Stimulated activated CD4-positive, alpha-beta T cell treated with anti-CD3 and anti-CD28 coated beads, Interleukin-15, amount 100 ng/mL, for 1 hour (primary cell): ENCODE measurements at places on chromosomes 1 and 21.

DNA sequence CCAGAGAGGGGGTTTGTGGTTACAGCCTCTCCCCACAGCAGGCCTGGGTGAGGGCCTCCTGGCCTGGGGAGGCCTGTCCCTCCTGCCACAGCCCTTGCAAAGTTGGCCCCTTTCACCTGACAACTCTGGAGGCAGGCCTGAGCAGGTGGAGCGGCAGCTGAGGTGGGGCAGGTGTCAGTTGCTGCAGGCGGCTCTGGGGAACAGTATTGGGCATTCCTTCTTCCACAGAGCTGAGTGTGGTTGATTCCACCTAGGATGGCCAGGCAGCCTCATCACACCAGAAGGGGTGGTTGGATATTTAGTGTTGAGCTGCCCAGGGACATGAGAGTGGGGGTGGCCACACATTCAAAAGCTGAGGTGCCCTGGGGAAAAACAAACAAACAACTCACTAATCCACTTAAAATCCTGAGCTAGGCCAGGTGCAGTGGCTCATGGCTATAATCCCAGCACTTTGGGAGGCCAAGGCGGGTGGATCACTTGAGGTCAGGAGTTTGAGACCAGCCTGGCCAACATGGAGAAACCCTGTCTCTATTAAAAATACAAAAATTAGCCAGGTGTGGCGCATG lies 31.1 kb downstream of the PIGP start:
- no peak for DNase-seq

DNA sequence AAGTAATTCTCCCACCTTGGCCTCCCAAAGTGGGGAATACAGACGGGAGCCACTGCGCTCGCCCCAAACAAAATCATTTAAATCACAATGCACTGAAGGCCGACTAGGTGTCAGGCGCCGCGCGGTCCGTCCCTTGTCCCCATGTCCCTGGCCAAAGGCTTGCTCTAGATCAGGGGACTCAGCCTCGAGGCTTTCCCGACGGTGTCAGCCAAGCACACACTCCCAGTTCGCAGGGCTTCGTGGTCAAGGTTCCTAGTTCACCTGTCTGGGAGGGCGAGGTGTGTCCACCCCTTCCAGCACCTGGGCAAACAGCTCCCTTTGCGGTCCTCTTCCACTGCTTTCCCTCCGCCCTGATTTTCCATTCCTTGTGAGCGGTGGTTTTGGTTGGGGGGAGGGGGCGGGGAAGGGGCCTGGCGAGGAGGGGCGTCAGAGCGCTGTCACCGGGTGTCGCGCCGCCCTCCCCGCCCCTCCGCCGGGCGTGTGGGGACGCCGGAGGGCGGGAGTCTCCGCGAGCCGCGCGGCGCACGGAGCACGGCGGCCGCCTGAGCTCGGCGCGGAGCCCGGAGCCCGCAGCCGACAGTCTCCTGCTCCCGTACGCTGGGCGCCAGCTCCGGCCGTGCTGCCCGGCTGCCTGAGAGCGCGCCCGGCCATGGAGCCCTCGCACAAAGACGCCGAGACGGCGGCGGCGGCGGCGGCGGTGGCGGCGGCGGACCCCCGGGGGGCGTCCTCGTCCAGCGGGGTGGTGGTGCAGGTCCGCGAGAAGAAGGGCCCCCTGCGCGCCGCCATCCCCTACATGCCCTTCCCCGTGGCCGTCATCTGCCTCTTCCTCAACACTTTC lies at the start of gene STUM:
Gene STUM (plus strand): TSS at position 509 of the 838 bp plus-strand sequence. CDS start 141 bp downstream, at position 650.
- DNase-seq, result no peak

DNA sequence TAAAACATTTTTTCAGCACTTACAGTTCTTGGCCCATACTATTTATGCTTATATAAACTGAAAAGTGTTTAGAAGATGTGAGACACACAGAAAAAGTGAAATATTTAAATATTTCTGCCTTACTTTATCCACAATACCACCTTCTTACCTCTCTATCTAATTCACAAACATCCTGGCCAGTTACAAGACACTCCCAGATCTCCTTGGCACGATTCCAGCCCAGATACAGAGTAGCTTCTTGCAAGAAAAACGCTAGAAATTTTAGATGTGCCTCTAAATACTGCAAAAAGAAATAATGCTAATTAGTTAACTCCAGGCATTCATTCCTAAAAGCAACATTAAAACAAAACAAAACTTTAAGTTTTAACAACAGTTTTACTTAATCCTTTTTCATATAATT lies 68.4 kb downstream of the USP24 start:
- DNase-seq, result no peak

DNA sequence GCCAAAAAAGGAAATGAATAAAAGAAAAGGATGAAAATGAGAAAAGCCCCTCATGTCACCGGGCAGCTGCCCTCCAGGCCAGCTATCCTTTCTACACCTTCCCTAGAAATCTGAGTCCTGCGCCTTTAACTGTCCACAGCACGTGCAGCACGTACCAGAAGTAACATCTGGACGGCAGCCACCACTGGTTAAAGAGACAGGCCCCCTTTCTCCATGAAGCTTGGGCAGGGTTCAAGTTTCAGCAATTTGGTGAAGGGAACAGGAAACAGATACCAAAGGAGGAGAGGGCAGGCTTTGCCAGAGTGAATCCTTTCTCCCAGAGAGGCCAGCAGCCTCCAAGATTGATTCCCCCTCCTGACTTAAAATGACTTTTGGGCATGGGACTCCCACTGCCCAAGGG lies 3.6 kb upstream of the KIAA2013 start:
- no peak for DNase-seq

DNA sequence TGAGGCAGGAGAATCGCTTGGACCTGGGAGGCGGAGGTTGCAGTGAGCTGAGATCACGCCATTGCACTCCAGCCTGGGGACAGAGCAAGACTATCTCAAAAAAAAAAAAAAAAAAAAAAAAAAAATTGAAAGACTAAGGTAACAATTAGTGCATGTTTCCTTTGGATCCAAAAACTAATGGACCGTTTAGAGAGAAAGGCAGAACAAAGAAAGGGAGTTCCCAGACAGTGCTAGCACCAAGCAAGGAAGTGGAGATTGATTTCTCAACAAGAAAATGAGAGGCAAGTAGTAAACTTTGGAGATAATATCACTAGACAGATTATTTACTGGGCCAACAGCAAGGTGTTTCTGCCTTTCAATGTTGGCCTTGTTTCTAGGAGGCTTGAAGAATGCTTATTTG lies 24.2 kb downstream of the ATP1B1 start:
- DNase-seq, result no peak

DNA sequence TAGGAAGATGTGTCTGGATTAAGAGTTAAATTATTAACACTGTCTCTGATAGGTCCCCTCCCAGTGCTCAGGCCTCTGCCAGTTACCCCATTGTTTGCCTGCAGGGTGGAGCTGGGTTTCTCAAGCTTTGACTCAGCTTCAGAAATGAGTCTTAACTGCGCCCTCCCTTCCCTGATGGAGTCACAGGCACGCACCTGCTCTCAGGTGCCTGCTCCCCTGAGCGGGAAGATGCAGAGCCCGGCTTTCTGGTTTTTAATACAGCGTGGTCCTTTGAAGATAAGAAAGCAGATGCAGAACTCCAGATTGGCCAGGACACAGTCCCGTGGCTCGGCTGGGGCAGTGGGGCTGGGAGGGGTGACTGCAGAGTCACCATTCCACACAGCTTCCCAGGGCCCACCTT lies 3.2 kb upstream of the SPRR4 start:
- DNase-seq, result no peak

- DNase-seq, result no peak
Measured at GRCh38 chr1:204475656-204476432, 18.8 kb downstream of the PIK3C2B start.

DNA sequence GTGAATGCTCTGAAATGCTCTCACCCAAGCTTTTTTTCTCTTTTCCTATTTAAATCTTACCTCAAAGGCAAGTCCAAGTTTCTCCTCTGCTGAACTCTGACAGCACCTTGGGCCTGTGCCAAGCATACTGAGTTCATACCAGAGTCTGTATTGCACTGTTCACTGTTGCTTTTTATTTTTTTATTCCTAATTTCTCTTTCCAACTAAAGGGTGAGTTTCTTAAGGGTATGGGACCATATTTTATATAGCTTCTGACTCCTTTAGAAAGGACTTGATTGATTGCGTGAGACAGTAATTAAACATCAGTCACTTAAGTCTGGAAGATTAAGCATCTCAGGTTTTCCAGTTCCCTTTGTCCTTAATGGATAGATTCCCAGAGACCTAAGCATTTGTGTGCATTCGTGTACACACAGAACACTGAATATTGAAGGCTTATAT lies 69.9 kb downstream of the CACHD1 start:
- DNase-seq, result no peak

- no peak for DNase-seq
Measured at GRCh38 chr1:244077473-244078220, 26.6 kb downstream of the ZBTB18 start.

- DNase-seq, result no peak
Measured at GRCh38 chr1:146039844-146040194, 18.3 kb upstream of the HJV start.

DNA sequence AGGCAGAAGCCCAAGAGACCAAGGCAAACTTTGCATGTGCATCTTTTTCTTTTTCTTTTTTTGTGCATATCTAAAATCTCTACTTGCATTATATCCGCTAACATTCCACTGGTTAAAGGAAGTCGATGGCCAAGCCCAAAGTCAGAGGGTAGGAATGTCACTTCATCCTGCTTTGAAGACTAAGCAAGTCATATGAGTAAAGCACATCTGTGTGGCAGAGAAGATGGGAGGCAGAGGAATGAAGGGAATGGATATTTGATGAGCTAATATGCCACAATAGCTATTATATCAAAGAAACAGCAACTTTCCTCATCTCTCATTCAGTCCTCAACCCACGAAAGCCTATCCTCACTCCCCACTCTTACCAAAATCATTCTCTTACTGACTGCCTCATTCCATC lies 59.3 kb downstream of the RNF220 start:
- no peak for DNase-seq

GRCh38 chr1:160904783-160905616 lies 20.0 kb upstream of the ITLN1 start:
- DNase-seq, result no peak

- no peak for DNase-seq
Measured at GRCh38 chr1:110380672-110381283, 10.0 kb downstream of the SLC16A4 start.

DNA sequence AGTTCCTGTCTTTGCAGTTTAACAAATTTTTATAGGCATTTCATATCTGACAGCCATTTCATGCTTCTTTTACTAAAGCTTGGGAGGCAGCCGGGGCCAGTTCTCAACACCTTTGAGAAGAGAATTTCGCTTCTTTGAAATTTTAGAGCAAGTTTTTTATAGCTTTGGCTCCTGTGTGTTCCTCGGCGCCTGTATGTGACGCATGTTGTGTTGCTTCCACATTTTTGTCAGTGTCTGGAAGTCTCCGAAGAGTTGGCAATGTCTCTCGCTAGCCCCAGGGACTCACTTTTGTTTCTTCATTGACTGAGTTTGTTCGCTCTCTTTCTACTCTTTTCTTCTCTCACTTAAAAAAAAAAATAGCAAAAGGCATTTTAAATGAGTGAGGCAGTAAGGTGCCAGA lies 386.9 kb upstream of the PLXNA2 start:
- no peak for DNase-seq

DNA sequence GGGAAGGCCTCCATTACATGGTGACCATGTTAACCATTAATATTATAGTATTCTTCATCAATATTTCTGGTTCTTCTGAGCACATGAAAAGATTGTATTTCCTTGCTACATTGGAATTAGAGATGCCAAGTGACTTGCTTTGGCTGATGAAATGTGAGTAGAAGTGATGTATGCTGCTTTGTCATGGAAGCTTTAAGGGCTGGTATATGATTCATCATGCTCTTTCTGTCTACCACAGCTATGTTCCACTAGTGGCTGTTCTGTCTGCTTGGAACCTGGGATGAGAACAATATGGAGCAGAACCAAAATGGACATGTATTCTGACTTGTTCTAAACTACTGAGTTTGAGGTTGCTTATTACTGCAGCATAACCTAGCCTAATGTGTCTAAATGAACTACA lies 163.3 kb downstream of the TM2D1 start:
- no peak for DNase-seq

- no peak for DNase-seq
Measured at GRCh38 chr1:75130865-75131564, 3.2 kb upstream of the LHX8 start.

GRCh38 chr1:155083865-155084721 lies 5.5 kb downstream of the EFNA3 start:
- DNase-seq, result no peak

- DNase-seq, result no peak
Measured at GRCh38 chr1:173775578-173776226, 48.8 kb upstream of the DARS2 start.

GRCh38 chr1:246035060-246035541 lies 472.0 kb downstream of the SMYD3 start:
- DNase-seq, result no peak

GRCh38 chr21:32929633-32930038 lies 96.1 kb upstream of the OLIG2 start:
- DNase-seq, result no peak

- no peak for DNase-seq
Measured at GRCh38 chr21:34530261-34530660, 18.3 kb upstream of the KCNE1 start.

- DNase-seq, result no peak
Measured at GRCh38 chr1:165006831-165007230, 349.7 kb downstream of the LMX1A start.

DNA sequence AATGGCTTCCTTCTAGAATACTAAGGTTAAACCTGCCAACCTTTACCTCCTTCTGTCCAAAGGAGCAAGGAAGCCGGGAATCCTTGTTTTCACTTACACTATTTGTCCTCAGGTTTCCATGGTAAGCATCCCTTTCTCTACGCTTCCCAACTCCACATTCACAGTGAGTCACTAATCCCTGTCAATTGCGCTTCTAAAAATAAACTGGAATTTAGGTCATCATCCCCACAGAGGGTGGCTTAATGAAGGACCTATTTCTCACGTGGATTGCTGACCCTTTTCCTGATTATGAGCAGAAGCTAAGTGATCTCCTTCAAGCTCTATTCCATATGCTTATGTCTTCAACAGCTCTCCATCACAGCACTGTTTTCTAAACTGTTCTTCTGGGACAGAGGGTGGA lies 39.9 kb upstream of the ABCA4 start:
- DNase-seq, result no peak

DNA sequence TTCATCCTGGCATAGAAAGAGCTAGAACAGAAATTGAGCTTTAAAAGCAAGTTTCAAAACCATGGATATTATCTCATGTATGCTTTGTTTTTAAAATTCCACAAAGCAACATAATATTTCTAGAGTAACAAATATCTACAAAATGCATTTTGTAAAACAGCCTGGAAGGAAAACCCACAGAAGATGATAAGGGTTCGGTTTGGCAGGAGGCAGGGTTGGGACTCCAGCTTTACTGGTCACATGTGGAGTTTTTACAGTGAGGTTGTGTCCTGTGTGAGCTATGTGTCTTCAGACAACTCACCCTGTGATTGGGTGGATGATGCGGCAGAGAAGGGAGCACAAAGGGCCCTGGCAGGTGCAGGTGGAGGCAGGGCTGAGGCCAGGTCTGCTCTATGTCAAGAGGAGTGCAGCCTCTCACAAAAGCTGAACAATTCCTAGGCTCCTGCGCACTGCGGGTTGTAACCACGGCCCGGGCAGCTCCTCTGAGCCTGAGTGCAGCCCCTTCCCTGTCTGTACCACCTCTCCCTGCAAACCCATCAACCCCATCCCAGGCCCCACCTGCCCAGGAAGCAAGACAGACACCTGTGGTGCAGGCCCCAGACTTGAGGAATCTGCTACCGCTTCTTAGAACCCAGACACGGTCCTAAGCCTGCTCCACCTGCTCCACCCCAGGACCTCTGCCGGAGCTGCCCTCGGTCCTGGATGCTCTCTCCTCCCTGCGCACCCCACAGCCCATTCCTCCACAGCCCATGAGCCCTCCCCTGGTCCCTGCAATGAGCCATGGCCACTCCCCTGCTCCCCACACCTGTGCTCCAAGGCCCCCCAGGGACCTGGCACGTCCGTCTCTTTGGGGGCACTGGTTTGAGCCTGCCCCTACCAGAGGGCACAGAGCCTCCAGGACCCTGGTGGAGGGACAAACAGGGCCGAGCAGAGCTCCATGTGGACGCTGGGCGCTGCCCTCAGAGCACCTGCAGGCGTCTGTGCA lies 2.8 kb upstream of the COL18A1 start:
- DNase-seq, result no peak
